Stimulated activated CD4-positive, alpha-beta T cell treated with anti-CD3 and anti-CD28 coated beads, Interleukin-12 subunit alpha, Interleukin-12 subunit beta, amount 100 ng/mL, for 48 hours (primary cell): ENCODE measurements at places on chromosomes 1 and 21.

GRCh38 chr1:201925301-201925567 is 21.1 kb downstream of the LMOD1 start:
- DNase-seq, result no peak

- DNase-seq, result no peak
Measured at GRCh38 chr1:19219451-19219850, 9.4 kb upstream of the UBR4 start.

DNA sequence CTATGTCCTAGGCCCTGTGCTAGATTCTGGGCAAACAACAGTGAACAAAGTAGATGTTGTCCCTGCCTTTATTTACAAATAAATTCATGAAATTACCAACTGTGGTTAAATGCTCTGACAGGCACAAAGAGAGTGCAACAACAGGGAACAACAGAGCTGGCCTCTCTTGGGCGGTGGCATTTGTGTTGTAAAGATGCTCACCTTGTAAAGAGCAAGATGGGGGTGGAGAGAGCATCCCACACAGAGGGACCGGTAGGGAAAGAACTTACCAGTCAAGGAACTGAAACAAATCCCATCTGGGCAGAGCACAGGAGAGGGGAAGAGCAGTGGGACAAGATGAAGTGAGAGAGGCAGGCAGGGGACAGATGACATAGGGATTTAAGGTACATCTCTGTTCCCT is 21.6 kb upstream of the SLC22A15 start:
- DNase-seq, result no peak

GRCh38 chr1:1359664-1360468 is 1.5 kb upstream of the MXRA8 start:
- no peak for DNase-seq

GRCh38 chr21:44982558-44983250 is 42.9 kb downstream of the SLX9 start:
- DNase-seq, result no peak

DNA sequence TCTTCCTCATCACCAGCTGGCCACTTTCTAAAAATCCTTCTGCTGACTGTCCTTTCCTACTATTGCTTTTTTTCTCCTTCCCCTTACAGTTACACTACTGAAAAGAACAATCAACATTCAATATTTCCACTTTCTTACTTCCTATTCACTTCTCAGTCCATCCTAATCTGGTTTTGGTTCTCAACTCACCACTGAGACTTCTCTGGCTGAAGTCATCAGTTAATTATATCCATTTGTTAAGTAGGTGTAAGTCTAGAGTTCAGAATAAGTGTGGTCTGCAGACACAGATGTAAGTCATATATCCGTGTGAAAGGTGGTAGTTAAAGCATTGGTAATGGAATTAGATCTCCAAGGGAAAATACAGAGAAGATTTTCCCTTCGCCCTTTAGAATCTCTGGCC is 21.4 kb downstream of the PEA15 start:
- DNase-seq, result no peak

DNA sequence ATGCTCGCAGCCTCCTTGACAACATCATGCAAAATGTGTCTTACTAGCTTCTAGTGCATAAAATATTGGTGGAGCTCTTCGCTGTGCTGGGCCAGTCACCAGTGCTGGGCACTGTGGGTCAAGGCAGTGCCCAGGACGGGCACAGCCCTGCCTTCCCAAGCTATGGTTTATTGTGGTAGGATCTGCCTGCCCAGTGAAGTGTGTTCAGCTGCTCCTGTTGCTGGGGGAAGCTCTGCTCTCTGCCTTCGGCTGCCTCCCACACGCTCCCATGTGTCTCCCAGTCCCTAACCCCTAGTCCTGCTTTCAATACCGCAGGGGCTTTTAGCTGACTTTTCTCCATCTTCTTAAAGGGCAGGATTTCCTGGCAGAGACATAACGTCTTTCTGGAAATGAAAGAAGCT is 15.7 kb downstream of the EPHX1 start:
- no peak for DNase-seq

DNA sequence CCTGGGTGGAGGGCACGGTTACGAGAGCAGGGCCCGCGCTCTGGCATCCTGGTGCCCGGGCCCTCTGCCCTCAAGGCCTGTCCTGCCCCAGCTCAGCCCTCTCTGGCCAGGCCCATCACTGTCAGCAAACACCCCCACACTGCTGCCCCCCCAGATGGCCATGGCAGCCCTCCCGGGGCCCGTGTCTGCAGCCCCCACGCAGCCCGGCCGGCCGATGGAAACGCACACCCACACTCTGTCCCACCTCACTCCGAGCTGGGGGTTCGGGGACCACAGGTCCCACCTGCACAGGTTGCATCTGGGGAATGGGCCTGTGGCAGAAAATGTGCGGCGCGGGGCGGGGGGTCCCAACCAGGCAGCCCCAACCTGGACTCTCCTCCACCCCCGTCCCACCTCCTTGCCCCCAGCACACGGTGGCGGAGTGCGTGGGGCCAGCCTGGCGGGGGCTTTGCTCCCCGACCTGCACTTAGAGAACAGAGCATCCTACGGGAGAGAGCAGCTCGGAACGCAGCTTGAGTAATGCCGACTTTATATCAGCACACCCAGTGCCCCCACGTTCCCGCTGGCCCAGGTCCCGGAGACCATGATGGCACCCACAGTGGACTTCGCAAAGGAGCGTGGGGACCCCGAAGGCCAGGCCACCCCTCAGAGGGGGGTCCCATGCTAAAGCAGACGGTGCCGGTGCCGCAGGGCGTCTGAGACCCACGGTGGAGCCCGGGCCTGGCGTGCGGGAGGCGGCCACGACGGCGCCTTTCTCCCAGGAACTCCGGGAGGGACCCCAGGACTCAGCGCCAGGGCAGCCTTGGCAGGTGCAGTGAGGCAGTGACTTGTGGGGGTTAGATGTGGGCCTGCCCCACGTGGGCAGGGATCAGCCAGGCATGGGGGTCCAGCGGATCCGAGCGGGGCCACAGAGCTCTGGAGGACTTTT is 7.5 kb upstream of the RNF223 start:
- no peak for DNase-seq

GRCh38 chr21:30153697-30154340 is 12.8 kb downstream of the CLDN17 start:
- DNase-seq, result no peak

DNA sequence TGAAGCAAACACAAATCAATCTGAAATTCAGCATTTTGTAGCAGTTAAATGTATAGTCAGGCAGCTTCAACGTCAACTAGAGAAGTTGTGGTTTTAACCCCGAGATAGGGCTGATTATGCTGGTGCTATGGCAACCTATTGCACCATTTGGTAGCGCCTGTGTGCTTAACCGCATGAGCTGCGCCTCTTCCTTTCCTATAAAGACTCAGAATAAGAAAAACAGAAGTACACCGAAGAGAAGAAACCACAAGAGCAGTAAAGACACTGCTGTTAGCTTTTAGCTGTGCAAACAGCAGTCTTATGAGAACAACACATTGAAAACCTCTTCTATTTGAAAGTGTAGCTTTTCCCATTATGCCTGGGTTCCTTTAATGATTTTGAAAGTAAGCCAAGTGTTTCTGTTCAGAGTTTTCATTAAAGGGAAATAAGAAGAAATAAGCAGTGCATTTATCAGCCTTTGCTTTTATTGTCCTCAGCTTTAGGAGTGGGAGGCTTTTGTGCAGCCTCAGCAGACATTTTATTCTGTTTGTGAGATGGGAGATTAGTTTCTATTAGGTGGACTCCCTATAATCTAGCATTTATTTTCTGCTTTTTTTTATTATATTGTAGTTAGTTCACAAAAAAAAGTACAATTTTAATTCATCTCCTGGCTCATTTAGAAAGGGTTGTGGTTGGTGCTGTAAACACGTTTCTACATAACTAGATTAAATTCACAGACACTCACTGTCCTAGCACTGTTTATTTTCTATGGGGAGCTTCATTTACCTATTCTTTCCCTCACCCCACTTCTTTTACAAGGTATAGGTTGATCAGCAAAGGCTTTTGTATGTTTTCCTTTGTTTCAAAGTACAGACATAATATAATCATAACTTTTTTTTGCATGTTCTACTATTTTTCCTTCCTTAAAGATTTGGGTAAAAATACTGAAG is 43.3 kb downstream of the PTPRC start:
- DNase-seq, result peak; percentile 64

- DNase-seq, result no peak
Measured at GRCh38 chr1:26856181-26856580, 6.8 kb upstream of the SFN start.

GRCh38 chr1:156657741-156658319 is 15.9 kb downstream of the BCAN start:
- DNase-seq, result no peak

DNA sequence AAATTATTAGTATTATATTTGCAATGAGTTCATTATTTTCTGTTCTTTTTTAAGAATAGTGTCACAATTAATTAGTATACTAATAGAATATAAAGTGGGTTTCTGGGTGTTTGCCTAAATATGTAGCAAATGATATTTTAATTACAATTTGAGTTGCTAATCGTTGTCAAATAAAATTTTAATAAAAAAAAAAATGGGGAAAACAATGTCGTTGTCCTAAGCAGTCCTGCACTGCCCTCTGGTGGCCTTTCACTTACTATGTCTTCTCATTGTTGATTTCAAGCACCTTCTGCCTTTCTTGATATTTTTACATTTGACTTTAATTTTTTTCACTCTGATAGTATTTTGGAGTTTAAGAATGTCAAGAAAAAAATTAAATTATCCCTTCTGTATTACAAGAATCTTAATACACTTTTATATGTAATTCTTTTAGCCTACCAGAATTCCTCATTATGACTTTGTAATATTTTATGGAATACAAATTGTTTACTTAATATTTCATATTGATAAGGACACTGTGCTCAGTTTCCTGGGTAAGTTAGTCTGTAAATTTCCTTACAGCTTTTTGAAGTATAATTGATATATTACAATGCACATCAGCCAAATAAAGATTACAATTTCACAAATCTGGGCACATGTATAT is 104.5 kb upstream of the FMN2 start:
- no peak for DNase-seq

GRCh38 chr1:194118086-194118485 is 931.7 kb upstream of the B3GALT2 start:
- DNase-seq, result no peak

DNA sequence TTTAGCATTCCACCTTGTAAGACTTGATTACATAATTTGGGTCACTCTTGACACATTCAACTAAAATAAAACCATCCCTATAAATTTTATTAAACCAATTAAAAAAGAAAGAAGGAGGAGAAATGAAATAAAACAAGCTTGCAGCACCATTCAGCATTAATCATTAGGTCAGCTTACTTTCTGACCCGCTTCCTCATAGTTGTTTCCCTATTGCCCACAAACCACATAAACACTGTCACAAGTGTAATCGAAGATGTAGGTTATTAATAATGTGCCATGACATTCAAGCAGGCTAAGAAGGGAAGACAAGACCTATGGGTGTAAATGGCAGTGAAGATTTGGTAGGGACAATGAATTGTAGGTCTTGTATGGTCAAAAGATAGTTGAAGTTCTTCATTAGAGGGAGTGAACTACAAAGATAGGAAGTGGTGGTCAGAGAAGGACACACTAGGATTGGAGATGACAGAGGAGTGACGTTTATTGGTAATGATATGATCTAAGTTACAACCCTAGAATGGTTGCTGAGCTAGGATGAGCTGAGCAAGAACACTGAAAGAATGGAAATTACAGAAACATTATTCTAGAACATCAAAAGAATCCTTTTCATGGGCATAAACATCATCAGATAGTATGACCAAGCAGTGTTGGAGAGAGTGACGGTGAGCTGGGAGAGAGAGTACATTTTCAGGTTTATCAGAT is 231.5 kb downstream of the KCNT2 start:
- no peak for DNase-seq

- no peak for DNase-seq
Measured at GRCh38 chr1:200891774-200892157, 2.9 kb upstream of the INAVA start.

- DNase-seq, result no peak
Measured at GRCh38 chr1:201427963-201428362, 6.4 kb upstream of the TNNI1 start.

DNA sequence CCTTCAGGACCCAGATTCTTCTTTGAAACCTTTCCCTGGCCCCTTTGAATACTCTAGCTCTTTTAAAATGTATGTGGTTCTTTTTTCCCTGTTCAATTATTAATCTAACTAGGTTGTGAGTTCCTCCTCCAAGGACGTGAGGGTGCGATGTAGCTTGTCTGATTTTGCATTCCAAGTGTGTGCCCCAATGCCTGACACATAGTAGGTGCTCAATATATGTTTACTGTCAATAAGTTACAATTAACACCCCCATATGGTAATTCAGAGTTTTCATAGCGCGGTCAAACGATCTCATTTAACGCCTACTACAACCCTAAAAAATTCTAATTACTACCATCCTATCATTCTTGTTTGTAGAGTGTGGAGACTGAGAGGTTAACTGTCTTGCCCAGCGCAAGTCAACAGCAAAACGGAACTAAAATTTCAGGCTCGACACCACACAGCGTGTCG is 482 bp upstream of the MTR start:
- no peak for DNase-seq

- no peak for DNase-seq
Measured at GRCh38 chr1:27438621-27439061, 46.2 kb downstream of the GPR3 start.

- no peak for DNase-seq
Measured at GRCh38 chr1:245829194-245829593, 674.4 kb downstream of the KIF26B start.

DNA sequence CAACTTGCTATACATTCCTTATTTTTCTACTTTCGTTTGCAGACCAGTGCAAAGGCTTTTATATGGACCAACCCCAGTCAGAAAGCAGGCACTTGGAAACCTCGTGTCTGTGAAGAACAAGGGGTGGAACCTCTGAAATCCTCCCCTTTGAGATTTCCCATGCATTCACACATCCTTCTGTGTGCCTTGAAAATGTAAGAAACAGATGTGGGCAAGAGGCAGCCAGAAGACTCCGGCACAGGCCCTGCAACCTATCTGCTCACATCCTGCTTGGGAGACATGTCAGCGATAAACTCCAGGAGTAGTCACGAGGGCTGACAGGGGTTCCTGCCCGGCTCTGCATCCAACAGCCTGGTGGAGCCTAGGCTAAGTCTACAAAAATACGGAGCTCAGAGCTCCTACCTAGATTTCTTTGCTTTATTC is 42.5 kb downstream of the ETS2 start:
- no peak for DNase-seq

DNA sequence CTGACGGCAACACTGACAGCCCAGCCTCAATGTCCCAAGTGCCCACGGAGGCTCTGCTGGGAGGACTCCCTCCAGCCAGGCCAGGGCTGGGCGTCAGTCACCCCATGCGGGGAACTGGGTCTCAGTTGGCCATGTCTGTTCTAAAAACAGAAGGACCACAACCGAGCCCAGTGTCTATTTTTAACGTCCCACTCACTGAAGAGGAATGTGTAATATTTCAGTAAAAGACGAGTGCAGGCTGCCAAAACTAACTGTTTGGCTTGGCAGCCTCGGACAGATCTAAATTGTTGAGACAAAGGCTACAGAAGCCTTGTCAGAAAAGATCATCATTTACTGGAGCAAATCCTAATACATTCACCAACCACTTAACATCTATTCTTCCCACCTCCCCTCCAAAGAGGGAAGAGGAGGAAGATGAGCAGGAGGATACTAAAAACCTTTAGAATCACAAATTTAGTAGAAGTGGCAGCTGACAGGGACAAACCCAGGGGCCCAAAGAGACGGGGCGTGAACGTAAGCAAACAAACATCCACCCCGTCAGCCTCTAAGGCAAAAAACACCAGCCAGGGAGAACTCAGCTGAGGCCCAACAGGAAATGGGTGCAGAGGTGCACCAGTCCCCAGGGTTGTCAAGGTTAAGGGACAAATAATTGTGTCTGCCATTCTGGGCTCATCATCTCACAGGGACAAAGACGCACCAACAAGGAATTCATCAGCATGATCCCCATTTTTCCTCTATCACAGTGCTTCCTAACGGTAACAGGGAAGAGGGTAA is 18.7 kb downstream of the C1orf198 start:
- no peak for DNase-seq

- no peak for DNase-seq
Measured at GRCh38 chr21:16377120-16377658, 647.4 kb downstream of the USP25 start.
